Left lung (tissue), 14 donors: ENCODE measurements at places on chromosomes 5 and 9.

DNA sequence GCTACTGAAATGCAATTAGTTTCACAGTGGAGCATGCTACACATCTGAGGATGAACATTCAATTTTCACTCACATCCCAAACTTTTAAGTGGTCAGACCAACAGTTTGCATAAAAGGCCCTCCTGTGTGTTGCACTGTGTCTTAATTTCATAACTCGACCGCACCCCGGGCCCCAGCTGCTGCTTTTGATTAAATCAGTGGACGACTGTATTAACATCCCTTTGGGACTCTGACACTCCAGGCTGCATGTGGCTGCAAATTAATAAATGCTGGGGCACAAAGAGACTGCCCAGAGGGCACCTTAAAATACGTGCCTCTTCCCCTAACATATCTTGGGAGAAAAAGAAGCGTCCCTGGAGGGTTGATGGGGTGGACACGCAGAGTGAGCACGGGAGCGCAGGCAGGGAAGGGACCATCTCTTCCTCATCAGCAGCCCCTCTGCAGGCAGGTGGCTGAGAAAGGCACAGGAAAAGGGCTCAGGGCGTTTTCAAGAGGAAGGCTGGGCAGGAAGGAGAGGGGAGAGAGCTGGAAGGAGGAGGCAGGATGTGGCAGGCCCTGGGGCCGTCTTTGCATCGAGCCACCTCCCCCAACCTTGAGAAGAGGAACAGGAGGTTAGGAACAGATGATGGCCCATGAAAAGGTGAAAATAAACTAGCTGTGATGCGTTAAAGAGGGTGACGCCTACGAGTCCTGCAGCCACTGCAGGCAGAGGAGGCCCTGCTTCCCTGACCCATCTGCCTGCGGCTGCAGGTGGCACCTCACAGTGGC is 18.6 kb downstream of the MED10 start:
- H3K36me3 ChIP-seq = peaks cover 44% of the 10 kb centered on the region
- H3K4me3 ChIP-seq = no peak overlapping the region
- H3K27ac ChIP-seq = no peak overlapping the region
- H3K4me1 ChIP-seq = no peaks in the 10 kb centered on the region
- no peaks in the 10 kb centered on the region for H3K27me3 ChIP-seq
- DNase-seq = no peak

- DNase-seq = no peak
- H3K27me3 ChIP-seq = no peaks in the 10 kb centered on the region
- no peak overlapping the region for H3K4me3 ChIP-seq
- H3K36me3 ChIP-seq = no peaks in the 10 kb centered on the region
- H3K4me1 ChIP-seq = no peaks in the 10 kb centered on the region
Measured at GRCh38 chr9:27485158-27485557, 38.9 kb upstream of the IFNK start.

- H3K27me3 ChIP-seq = peaks cover 6% of the 10 kb centered on the region
- DNase-seq = no peak
- H3K4me1 ChIP-seq = peaks cover 7% of the 10 kb centered on the region
- no peak overlapping the region for H3K4me3 ChIP-seq
Measured at GRCh38 chr5:34833976-34834793, 4.8 kb upstream of the TTC23L start.

DNA sequence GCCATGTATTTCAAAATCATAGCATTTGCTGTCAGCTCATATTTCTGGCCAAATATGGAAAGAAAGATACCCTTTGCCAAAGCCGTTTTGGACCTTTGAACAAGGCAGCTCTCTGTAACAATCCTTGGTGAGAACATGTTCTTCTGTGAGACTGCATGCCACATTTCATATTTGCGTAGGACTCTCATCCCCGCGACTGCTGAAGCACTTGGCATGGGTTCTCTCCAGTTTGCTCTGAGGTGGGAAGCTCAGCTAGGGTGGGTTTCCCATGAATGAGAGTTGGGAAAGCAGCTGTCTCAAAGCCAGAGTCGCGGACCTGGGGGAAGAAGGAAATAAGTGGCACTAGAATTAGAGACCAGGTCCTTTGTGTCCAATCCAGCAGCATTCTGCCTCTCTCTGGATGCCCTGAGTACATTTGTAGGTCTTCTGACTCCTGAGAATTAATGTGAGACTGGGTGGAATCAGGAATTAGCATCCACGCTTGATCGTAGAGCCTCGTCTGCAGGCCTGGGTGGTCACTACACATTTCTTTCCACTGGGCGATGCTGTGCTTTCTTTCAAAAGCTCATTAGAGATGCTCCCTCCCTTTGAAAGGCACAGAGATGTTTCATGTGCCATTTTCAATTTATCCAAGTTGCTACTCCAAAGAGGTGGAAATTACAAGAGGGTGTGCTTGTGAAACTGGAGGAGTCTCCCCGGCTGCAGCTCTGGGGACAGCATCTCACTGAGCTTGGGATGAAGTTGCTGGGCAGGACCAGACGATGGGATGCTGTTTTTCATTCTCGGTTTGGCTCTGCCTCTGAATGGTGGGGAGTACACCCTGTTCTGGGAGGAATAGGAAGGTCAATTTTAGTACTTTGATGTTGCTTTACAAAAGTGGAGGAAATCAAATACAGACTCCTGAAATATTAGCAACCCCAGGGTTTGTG is 197.2 kb downstream of the GADD45G start:
- no peaks in the 10 kb centered on the region for H3K36me3 ChIP-seq
- no peaks in the 10 kb centered on the region for H3K4me1 ChIP-seq
- no peak for DNase-seq
- H3K27me3 ChIP-seq = no peaks in the 10 kb centered on the region

DNA sequence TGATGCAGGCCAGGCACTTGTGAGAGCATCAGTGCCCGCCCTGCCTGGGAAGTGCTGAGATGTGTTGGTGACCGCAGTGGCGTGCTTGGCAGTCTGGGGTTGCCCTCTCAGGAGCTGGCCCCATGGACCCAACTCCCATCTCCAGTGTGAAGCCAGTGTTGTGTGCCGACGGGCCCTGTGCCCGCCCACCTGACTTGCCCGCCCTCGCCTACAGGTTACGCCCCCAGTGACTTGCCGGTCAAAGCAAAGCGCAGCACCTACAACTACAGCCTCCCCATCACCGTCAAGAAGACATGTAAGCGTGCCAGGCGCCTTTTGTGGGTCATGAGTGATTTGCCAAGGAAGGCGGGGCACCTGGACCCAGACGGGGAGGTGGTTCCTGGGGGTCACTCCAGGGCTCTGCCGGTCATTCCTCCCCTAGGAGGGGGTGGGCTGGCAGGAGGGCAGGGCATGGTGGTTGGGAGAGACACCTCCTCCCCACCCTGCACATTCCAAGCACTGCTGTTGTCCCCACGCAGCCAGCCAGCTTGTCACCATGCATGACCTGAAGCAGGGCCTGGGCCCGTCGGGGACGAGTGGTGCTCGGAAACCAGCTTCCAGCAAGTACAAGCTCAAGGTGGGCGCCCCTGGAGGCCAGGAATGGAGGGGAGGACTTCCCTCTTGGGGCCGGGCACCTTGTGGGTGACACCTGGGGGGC is 7.4 kb upstream of the CEL start:
- peaks cover 93% of the 10 kb centered on the region for H3K36me3 ChIP-seq
- peak; percentile 75 for DNase-seq
- no peaks in the 10 kb centered on the region for H3K27me3 ChIP-seq
- no peak overlapping the region for H3K4me3 ChIP-seq

- no peaks in the 10 kb centered on the region for H3K27me3 ChIP-seq
- no peak for DNase-seq
- H3K4me1 ChIP-seq = no peaks in the 10 kb centered on the region
Measured at GRCh38 chr9:68426755-68427154, 70.3 kb downstream of the PGM5 start.

DNA sequence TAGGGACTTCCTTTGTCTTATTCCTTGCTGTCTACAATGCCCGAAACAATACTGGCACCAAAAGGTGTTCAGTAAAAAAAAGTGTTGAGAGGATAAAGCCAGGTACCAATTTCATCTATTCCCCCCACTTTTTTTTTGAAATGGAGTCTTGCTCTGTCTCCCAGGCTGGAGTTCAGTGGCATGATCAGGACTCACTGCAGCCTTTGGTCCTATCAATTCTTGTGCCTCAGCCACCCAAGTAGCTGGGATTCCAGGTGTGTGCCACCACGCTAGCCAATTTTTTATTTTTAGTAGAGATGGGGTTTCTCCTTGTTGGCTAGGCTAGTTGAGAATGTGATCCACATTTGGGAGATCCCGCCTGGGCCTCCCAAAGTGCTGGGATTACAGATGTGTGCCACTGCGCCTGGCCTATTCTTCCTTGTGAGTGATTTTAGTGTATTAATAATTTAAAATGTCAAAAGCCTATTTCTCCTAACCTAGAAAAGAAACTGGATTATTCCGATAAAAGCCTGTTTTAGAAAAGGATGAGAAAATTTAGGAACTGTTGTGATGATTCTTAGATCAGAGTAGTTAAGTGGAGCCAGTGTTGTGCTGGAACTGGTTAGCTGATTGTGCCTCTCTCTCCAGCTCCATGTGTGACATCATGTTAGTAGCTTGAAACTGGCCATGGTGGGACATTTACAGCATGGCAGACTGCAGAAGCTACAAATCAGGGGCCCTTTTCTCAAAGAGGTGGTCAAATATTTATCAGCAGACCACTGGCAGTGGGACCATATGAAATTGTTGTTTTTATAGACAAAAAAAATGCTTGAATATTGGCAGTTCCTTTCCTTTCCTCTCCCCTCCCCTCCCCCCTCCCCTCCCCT is 14.3 kb downstream of the CDC42SE2 start:
- H3K27ac ChIP-seq = peak overlapping the region; percentile 33
- no peaks in the 10 kb centered on the region for H3K27me3 ChIP-seq
- no peaks in the 10 kb centered on the region for H3K36me3 ChIP-seq
- peaks cover 73% of the 10 kb centered on the region for H3K4me1 ChIP-seq
- no peak for DNase-seq
